ENCODE measurements at places on chromosomes 13 and 19. TPM values are rescaled to one million over a fixed set of nuclear protein-coding genes. Genes with fewer than 3 reads are reported as not detected.

Gene LILRB4
- total RNA-seq = 11.8 TPM

Gene RASGRP4
- total RNA-seq = 3.6 TPM

Gene TTC9B
- total RNA-seq = not detected

Gene ZNF667
- 4.9 TPM for total RNA-seq

Gene ZNF682
- 3.7 TPM for total RNA-seq

Gene NDUFA13
- total RNA-seq = 852 TPM

Gene IGFLR1
- 7.0 TPM for total RNA-seq

Data from left cardiac atrium (tissue), 4 donors.